Suppressor macrophage treated with lipopolysaccharide for 4 hours (primary cell): ENCODE measurements at places on chromosomes 7 and 10.

DNA sequence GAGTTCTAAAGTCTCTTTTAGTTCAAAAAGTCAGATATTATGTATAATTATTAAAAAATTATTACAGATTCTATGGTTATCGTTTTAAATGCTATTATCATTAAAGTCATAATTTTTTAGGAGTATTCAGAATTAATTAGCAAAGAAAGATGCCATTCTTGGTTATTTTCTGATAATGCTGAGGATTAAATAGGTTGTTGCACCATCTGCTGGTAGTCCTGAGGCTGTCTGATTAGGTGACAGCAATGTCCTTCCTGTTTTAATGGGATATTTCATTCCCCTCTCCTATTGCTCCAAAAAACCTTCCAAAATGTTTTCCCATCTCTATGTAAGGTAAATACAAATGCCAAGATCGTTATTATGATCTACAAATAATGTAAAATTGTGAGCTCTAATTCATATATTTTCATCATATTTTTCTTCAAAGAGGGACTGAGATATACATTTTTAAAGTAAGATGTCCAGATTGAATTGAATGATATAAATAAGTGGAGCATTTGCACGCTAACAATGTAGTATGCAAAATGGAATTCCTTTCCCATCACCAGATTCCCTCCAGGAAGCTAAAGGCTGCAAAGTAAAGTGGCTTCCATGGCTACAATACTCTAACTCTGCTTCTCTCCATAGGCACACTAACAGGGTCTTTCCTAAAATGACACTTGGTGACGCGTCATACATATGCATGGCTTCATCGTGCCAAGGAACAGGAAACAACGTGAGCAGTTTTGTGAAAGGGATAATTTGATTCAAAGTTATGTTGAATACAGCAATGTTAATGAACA is 58.8 kb upstream of the AKR1E2 start:
- peak; percentile 54 for DNase-seq

GRCh38 chr7:121519548-121520521 is 123.7 kb upstream of the FAM3C start:
- DNase-seq, result peak; percentile 77

DNA sequence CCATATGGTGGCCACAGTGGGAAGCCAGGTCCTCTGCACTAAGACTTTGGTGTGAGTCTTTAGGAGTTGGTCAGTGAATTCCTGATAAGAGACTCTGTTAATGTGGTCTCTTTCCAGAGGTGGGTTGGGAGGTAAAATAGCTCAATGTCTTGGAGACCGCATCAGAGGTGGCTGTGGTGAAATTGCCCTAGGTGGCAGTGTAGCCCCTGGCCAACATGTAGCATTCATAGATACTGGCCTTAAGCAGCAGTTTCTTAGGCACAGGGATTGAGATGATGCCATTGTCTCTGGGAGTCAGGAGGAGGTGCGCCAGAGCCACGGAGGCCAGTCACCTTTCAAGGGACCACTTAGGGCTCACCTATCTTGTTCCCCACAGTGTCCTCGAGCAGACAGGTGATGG is 202.8 kb downstream of the CREB5 start:
- DNase-seq, result no peak

GRCh38 chr7:73606801-73607691 is 17.3 kb downstream of the MLXIPL start:
- DNase-seq, result peak; percentile 75

GRCh38 chr10:132023092-132023811 is 41.5 kb upstream of the BNIP3 start:
- peak; percentile 86 for DNase-seq

- DNase-seq, result no peak
Measured at GRCh38 chr10:85848756-85849155, 517.8 kb downstream of the GRID1 start.

- peak; percentile 27 for DNase-seq
Measured at GRCh38 chr7:144575456-144575855, 172.0 kb upstream of the NOBOX start.

DNA sequence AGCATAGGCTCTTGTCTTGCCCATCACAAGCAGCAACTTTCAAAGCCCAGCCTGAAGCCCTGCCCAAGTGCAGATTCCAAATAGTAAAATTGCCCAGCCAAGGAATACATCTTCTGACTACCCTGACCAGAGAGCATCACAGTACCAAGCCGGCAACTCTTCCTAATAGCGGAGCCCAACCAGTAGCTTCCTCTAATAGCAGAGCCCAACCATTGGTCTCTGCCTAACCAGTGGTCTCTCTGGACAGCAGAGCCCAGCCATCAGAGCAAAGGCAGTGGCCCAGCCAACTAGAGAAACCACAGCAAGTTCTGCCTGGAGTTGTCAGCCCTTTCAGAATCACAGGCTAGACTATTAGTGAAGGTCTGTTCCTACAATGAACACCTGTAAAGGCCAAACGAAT is 285.6 kb downstream of the HGF start:
- DNase-seq, result no peak

GRCh38 chr10:69682955-69683474 is 53.0 kb downstream of the FAM241B start:
- DNase-seq, result no peak

DNA sequence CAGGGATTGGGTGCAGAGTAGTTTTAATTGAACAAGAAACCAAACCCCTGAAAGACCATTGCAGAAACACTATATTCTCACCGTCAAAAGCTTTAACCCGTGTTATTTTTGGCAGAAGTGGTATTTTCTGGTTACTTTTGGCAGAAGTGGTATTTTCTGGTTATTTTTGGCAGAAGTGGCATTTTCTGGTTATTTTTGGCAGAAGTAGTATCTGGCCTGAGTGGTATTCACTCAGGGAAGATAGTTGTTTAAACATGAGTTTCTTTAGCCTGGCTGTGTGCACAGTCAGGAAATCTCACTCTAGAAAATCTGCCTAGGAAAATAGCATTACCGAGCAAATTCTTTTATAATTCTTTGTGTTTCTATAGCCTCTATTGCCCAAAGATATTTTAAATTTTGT is 322.7 kb downstream of the GFRA1 start:
- DNase-seq, result no peak

- no peak for DNase-seq
Measured at GRCh38 chr7:46407125-46407524, 486.1 kb upstream of the IGFBP3 start.

GRCh38 chr7:51060536-51060935 is 256.1 kb downstream of the COBL start:
- peak; percentile 39 for DNase-seq

GRCh38 chr7:20744954-20745446 is 41.7 kb downstream of the SP8 start:
- no peak for DNase-seq
